Fibroblast of skin of abdomen (primary cell): ENCODE measurements at places on chromosomes 3 and 15.

DNA sequence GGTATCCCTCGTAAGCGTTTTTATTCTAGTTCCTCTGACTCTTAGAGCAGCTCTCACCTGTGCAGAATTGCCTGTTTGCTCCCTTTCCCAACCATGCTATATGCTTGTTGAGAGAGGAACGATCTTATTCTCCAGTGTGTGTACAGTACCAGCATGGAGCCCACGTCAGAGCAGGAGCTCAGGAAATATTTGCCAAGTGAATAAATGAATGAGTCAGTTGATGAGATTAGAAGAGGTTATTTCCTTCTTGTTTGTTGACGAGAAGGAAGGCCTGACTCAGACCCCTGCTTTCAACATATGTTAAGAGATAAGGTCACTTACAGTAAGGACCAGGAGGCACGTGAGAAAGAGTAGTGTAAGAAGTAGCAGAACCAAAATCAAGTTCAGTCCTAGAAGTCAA, 106.3 kb upstream of the ABHD17C start:
- DNase-seq: peak; percentile 80

DNA sequence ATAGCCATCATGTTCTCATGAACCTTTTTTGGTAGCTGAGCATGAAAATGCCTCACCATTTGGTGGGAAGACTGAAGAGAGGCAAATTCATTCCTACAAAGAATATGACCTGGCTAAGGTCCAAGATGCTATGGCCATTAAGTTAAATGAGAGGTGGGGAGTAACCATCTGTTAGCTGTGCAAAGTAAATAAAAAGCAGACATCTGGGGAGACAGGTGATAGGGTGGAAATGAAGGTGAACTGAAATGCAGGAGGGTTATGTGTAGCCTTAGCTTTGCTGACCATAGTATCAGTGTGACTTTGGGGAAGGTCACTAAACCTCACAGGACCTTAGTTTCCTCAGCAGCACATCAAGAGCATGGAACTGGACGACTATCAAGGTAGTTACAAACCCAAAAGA, 111.0 kb upstream of the STRIT1 start:
- DNase-seq: no peak

GRCh38 chr15:81106560-81106959, 27.5 kb upstream of the CFAP161 start:
- peak; percentile 85 for DNase-seq

DNA sequence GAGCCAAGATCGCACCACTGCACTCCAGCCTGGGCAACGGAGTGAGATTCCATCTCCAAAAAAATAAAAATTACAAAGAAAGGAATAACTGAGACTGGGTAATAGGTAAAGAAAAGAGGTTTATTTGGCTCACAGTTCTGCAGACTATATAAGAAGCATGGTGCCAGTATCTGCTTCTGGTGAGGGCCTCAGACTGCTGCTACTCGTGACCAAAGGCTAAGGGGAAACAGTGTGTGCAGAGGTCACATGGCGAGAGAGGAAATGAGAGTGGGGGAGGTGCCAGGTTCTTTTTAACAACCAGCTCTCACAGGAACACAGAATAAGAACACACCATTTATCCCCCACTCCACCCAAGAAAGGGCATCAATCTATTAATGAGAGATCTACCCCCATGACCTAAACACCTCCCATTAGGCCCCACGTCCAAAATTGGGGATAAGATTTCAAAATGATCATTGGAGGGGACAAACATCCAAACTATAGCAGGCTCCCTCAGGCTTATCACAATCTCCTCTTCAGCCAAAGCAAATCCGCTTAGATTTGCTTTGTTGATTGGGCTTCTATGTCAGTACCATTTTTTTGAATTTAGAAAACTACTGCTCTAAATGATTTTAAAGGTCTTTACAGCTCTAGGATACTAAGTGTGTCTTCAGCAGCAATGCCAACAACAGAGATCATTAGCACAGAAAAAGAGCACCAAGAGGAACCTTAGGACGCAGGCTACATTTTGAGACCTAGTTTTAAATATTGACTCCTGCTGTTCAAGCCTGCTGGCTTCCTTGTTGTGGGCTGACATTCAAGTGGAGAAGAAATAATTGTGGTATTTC, 84.2 kb upstream of the TBL1XR1 start:
- DNase-seq: no peak

DNA sequence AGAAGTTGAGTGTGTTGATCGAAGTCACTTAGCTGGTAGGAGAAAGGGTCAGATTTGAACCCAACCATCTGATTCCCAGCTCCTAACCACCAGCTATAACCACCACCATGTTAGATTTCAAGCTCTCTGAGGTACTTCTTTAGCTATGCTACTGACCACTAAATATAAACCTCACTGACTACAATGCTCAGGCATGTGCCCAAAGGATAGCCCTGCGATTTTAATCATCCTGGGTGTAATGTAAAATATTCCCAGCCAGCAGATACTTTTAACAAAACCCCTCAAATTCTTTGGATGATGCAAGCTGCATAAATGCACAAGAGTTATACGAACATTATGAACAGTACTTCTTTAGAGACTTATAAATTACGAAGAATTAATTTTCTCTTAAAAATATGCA, 115.2 kb upstream of the TSC22D2 start:
- DNase-seq: peak; percentile 97

DNA sequence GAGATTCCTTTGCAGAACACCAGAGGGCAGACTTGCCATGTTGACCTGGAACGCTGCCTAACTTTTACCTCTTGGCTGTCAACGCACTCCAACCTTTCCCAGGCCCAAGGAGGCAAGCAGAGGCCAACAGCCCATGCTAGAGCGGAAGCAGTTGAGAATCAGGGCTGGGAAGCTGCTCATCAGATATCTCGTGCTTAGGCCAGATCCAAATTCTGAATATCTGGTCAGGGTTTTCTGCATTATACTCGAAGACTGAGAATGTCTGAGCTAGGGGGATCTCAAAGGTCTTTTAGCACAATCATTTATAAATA, 2.5 kb downstream of the XIRP1 start:
- DNase-seq: peak; percentile 52

GRCh38 chr3:133295944-133296917, 103.6 kb upstream of the BFSP2 start:
- peak; percentile 47 for DNase-seq

DNA sequence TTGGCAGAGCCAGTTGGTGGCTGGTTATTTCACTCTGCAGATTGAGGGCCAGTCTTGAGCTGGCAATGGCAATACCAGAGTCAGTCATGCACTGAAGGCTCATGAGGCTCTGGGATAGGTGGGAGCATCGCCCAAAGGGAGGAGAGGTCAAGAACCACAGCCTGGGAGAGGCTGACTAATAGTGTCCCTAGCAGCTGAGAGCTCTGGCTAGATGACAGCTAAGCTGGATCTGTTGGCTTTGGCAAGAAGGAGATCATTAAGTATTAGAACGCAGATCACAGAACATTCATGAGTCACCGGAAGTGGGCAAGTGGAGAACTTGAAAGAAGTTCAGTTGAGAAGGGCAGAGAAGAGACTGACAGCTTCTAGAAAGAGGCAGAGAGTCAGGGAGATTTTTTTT, 521.1 kb downstream of the NR2F2 start:
- no peak for DNase-seq

- DNase-seq: no peak
These were observed 92.8 kb downstream of the ZBBX start for GRCh38 chr3:167287308-167287707.

- no peak for DNase-seq
These were observed 49.9 kb downstream of the CASR start for GRCh38 chr3:122233101-122233952.

DNA sequence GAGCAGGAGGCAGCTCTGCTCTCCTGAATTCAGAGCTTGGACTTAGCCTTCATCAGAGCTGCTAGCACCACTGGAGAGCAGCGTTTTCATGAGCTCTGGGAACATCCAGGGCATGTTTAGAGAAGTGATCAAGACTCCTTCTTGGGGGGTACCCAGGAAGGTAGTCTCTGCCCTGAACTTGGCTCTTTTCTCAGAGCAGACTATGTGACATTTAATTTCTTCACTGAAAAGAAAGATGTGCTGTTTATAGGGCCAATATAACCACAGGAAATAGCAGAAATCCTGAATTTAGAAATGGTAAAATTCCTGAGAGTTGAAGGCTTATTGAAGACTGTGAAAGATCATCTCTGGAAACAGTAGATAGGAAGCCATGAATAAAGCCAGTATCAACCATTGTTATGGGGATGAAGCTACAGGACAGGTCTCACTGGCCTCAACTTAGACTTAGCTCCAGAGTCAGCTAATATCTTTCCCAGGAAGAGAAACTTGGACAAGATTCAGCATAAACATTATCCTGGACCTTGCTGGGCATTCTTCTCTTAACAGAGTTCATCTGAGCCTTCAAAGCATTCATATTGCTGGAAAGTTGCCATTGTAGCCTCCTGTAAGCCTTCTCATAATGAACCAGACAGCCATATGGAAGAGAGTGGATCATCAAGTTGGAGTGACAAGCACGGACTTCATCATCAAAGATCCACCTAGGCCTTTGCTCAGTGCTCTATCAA, 386.6 kb upstream of the THBS1 start:
- peak; percentile 75 for DNase-seq

DNA sequence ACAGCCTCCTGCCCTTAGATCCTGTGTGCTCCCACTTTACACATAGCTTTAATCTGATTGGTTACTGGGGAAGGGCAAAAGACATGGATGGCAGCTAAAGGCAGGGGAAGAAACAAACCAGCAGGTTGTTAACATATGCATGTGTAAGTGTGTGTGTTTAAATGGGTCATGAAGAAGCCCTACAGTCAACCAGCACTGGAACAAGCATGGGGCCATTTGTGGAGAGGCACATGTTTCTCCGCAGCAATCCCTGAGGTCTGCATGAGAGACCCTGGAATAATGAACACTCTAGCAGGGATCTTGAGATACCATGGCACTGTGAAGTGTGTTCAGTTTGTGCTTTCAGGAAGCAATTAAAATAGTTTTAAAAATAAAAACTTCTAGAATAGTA, 6.0 kb downstream of the KLF13 start:
- DNase-seq: no peak

DNA sequence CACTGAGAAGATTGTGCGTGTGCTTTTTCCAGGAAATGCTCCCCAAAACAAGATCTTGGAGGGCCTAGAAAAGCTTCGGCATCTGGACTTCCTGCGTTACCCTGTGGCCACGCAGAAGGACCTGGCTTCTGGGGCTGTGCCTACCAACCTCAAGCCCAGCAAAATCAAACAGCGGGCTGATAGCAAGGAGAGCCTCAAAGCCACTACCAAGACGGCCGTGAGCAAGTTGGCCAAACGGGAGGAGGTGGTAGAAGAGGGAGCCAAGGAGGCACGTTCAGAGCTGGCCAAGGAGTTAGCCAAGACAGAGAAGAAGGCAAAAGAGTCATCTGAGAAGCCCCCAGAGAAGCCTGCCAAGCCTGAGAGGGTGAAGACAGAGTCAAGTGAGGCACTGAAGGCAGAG, 4.8 kb downstream of the MAP1A start:
- no peak for DNase-seq

DNA sequence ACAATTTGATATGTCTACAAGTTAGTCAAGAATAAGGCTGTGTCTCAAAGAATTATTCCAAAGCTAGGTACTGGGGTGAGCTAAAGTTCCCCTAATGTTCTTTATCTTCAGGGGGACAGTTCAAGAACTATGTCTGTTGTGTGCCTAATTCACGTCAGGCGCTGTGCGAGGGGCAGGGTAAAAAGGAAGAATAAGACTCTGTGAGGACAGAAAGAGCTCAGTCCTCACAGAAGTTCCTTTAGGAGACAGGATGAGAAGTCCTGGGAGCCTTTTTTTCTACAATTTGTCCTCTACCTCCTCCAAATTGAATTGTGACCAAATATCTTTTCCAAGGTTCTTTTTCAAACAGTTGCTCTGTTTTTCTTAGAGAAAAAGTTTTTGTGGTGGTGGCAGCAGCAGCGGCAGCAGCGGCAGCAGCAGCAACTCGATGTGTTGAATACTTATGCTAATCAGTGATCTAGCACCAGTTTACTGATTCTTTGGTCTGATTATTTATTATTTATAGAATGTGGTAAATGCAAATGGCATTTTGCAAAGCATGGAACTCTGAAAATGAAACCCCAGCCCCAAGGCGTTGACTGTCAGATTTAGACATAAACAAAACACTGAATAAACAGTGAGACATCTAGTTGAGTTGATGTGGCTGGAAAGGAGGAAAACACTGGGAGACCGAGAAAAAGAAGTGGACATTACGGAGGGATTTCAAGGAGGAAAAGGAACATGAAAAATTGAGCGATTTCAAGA, 88.6 kb downstream of the GTPBP8 start:
- no peak for DNase-seq

DNA sequence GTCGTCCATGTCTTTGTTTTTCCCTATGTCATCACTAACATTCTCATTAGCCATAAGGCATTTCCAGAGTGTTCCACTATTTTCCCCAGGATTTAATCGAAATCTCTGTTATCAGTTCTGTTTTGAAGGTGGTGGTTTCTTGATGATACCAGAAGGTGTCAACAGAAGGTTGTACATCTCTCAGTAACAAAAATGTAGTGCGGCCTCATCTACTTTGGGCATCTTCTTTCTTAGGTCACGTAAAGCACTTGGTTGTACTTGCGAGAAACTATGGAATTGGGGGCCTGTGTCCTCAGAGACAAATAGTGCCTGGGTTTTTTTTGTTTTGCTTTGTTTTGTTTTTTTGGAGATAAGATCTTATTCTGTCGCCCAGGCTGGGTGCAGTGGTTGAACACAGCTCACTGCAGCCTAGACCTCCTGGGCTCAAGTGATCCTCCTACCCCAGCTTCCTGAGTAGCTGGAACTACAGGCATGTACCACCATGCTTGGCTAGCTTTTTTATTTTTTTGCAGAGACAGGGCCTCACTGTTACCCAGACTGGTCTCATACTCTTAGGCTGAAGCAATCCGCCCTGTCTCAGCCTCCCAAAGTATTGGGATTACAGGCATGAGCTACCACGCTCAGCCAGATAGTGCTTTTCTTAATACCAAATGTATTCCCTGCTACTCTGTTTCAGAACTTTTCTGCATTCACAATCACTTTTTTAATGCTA, 61.2 kb upstream of the FURIN start:
- DNase-seq: no peak

DNA sequence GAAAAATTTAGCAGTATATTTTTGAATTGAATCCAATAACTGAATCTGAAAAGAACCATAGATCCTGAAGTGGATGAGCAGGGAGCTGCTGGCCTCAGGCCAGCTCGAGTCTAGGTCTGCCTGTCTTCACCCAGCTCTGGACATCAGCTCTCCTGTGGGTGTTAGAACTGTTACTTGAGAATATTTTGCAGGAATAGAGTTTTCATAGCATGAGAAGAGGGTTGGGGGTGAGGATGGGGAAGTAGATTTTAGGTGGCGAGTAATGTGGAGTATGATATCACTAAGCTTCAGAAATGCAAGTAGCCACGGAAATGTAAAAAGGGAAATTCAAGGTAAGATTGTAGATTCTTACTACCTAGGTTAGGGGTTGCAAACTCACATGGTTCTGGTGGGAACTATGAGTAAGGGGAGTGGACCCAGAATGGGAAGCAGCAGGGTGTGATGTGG, 6.2 kb downstream of the RAB8B start:
- no peak for DNase-seq
